Iris pigment epithelial cell (primary cell): ENCODE measurements at places on chromosomes 13 and 19.

DNA sequence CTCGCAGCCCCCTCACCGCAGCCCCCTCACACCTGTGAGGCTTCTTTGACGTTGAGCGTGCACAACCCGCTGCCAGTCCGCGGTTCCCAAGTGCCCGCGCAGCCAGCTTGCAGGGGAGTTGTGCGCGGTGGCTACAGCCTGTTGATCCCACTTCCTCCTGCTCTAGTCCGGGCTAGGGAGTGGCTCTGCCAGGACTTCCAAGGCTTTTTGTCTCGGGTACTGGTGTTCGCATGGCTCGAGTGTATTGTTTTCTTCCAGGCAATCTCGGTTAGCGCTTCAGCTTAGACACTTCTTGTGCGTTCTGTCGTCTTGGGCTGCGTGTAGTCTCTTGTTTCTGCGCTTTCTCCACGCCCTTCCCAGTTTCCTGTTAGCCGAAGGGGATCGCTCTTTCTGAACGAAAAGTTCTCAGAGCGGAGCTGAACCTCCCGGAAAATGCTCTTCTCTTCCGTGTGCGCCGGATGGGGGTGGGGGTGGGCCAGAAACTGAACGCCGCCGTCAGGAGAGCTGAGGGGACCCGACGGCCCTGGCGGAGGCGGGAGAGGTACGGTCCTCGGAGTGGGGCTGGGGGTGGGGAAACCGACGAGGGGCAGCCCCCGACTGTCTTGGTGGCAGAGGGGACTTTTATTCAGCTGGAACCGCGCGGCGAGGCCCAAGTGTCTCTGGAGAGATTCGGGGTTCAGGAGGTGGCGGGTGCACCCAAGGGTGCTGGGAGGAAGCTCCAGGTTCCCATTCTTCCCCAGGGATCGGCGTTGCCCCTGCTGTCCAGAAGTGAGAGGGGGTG is 697 bp upstream of the DGKH start:
- peak; percentile 75 for DNase-seq

DNA sequence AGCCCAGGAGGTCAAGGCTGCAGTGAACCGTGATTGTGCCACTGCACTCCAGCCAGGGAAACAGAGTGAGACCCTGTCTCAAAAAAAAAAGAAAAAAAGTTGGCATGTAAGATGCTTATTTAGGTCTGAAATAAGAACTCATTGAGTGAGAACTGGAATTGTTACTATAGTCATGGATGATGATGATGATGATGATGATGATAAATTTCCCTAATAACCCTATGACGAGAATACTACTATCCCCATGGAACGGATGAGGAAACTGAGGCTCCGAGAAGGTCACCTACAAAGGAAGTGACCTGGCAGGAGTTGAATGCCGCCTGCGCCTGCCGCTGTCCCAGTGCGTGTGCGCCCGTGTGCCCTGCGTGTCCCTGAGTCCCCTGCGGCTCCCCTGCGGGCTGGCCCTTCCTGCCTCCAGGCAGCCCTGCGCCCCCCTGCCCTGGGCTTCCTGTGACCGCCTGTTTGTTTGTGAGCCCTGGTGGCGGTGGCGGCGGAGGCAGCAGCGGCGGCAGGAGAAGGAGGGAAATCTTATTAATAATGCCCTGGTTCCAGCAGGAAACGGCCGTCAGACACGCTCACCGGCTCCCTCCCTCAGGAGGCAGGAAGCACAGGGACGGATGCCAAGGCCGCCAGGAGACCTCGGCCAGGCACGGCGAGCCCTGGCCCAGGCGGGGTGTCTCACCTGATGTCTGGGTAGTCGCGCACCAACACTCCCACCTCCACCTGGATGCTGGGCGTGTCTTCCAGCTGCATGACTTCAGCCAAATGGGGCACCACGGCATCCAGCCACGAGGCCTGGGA is 29.6 kb downstream of the EXOC3L2 start:
- no peak for DNase-seq

GRCh38 chr13:46404733-46405100 is 17.7 kb upstream of the RUBCNL start:
- DNase-seq = no peak

GRCh38 chr19:33394006-33394722 is 20.7 kb downstream of the CEBPG start:
- peak; percentile 80 for DNase-seq

DNA sequence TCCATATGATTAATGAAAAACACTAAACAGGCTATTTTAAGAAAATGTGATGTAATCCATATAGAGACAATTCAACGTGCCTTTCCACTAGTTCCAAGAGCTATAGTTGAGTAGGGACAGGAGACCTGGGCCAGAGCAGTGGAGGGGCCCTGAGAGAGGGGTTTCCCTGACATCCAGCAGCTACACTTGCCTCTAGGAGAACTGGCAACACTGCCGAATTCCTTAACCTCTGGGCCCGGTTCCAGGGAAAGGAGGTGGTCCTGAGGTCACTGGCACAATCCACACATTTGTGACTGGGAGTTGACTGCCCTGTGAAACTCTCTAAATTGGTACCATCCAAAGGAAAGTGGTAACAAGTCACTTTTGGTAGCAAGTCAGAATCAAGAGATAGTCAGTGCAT is 264.4 kb downstream of the DCLK1 start:
- DNase-seq = no peak

- no peak for DNase-seq
Measured at GRCh38 chr13:109483284-109483683, 303.1 kb downstream of the IRS2 start.

GRCh38 chr13:97743938-97744337 is 209.5 kb upstream of the IPO5 start:
- DNase-seq = peak; percentile 42

GRCh38 chr13:39825886-39826285 is 170.4 kb downstream of the COG6 start:
- no peak for DNase-seq

- DNase-seq = peak; percentile 13
Measured at GRCh38 chr13:31880851-31881494, 141.6 kb downstream of the RXFP2 start.

DNA sequence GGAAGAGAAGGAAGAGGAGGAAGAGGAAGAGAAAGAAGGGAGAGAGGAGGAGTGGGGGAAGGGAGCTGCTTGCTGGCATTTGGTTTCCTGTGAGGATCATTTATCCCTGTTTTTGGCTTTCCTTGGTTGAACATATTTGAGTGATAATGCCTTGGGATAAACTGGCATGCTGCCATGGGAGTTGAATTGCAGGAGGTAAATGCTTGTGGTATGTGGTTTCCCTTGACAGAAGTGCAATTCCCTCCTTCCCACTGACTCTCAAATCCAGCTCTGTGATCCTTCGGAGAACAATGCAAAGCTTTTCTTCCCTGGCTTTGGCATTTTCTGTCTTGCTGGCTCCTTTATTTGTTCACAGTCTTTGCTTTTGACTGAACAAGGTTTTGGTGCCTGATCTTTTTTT is 27.2 kb upstream of the CBY2 start:
- DNase-seq = peak; percentile 50
